ENCODE measurements at places on chromosomes 5 and 9. TPM values are rescaled to one million over a fixed set of nuclear protein-coding genes. Genes with fewer than 3 reads are reported as not detected.

The F12 gene
- 0.39 TPM for total RNA-seq

DNA sequence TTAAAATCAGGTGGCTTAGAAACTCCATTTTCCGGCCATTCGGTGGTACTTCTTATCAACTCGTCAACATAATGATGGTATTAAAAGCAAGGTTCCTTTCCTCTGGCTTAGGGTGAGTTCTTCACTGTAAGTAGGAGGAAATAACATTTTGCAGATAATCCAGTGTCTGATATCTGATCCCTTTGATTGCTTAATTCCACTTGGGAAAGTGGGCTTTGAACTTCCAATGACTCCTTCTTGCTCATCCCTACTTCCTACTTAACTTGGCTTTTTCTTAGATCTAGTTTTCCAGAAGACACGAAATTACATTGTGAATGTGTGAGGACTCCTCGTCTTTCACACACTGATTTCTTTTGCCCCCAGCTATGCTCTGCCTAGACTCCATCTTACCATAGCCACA is 31.5 kb downstream of the DDX31 start:
- H3K4me1 ChIP-seq = no peaks in the 10 kb centered on the region
- no peak overlapping the region for H3K4me3 ChIP-seq

GRCh38 chr9:129040113-129040643 is 3.8 kb downstream of the MIGA2 start:
- H3K27me3 ChIP-seq = no peaks in the 10 kb centered on the region
- H3K4me3 ChIP-seq = no peak overlapping the region
- H3K36me3 ChIP-seq = no peaks in the 10 kb centered on the region
- no peak for DNase-seq
- H3K4me1 ChIP-seq = peaks cover 31% of the 10 kb centered on the region
- no peak overlapping the region for H3K27ac ChIP-seq

GRCh38 chr9:20349568-20349967 is 272.7 kb downstream of the MLLT3 start:
- H3K4me1 ChIP-seq = no peaks in the 10 kb centered on the region
- H3K27ac ChIP-seq = no peak overlapping the region
- no peak overlapping the region for H3K4me3 ChIP-seq

- DNase-seq = no peak
- H3K36me3 ChIP-seq = no peaks in the 10 kb centered on the region
- H3K4me3 ChIP-seq = no peak overlapping the region
Observed at GRCh38 chr9:26760675-26761074, 131.9 kb downstream of the CAAP1 start.
